GM12878 (cell line): ENCODE measurements at places on chromosomes 5 and 9.

GRCh38 chr5:72453246-72453775, 53.9 kb downstream of the ZNF366 start:
- no peak for DNase-seq

GRCh38 chr9:114177423-114178064, 22.2 kb downstream of the COL27A1 start:
- DNase-seq, result no peak

GRCh38 chr9:135478829-135479468, 633 bp upstream of the PPP1R26 start:
- no peak for DNase-seq

DNA sequence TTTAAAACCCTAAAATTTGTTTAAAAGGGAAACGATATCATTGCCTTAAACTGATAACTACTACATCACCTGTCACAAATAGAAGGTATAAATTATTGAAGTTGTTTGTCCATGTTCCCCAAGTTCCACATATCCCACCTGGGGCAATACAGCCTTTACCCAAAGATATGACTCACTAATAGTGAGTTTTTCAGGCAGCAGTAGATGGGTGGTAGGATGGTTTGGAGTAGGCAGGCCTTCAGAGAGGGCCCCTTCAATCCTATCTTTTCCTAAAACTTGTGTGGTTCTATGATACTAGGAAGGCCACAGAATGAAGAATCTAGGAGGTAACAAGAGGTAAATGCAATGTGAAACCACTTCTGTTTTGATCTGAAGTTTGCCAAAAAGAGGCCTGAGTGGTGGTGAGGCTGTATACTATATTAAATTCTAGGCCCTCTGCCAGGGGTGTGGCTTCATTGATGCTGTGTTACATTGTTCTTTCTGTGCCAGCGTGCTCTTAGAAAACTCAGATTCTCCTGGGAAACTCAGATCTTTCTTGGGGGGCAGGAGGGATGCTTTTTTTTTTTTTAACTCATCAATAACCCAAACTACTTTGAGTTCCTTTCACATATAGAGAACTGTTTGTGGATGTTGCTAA, 7.2 kb downstream of the CYSTM1 start:
- DNase-seq, result no peak

- no peak for DNase-seq
Observed at GRCh38 chr5:37771731-37772130, 68.1 kb downstream of the GDNF start.

GRCh38 chr9:93252781-93253530, 69.0 kb downstream of the WNK2 start:
- no peak for DNase-seq

- no peak for DNase-seq
Observed at GRCh38 chr9:136672431-136673087, 9.8 kb downstream of the EGFL7 start.

DNA sequence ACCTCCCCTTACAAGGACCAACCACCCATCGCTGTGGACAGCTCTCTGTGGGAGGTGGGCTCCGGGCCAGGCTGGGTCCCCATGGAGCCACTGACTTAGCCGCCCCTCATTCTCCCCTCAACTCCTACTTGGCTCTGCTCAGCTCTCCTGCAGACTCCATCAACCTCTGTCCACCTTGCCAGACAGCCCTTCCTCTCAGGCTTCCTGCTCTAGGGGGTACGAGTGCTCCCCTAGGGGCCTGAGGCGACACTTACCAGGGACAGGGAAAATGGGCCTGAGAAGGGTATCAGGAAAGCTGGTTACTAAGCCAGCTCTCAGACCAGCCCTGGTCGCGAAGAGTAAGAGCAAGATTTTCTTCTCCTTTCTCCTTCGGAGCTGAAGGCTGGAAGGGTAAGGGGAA, 43.9 kb downstream of the SHB start:
- no peak for DNase-seq

DNA sequence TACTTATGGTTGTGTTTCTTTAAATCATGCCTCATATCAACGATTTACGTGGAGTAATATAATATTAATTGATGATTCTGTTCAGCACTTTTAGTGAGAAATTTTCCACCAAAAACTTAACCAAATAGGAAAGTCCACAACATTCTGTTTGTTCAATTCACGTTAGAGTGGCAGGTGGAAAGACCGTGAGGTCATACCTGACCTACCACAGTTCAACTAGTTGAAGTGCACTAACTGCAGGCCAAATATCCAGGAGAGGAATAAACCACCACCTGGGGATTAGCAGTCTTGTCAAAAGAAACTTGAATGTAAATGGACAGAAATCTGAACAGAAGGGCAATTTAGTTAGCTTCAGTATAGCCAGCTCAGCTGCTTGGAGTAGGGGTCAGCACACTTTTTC, 577.7 kb downstream of the KIF4B start:
- no peak for DNase-seq

- peak; percentile 96 for DNase-seq
Observed at GRCh38 chr5:131224387-131225201, 39.3 kb upstream of the CDC42SE2 start.

DNA sequence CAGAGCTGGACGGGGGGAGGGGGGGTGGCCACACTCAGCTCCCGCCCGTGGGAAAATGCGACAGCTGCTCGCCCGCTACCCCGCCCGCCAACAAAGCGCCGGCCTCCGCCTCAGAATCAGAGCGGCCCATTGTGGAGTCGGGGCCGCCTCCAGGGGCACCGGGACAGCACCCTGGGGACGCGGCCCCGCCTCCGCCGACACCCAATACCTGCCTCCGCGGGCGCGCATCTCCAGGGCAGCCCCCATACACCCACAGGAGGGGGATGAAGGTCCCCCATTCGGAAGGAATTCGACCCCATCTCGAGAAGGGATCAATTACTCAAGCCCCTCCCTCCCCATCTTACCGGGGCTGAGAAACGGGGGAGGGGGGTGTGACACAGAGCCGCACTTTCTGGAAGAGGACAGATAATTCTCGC, 1.3 kb downstream of the NOTCH1 start:
- no peak for DNase-seq

DNA sequence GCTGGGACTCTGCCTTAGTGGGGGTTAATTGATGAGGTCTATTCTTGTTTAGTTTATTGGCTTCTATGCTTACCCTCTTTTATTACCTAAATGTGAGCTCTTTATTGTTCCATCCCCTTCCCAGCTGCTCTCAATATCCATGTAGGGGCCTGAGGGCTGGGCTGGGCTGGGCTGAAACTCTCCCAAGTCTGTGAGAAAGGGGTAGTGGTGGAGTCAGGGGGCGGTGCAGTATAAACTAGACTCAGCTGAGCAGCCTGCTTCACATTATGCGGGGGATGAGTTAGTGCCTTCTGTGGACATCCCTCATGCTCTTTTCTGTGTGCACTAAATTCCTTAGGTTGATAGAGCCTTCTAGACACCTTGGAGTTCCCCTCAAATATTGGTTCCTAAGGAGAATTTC, 451.8 kb upstream of the PTGER4 start:
- DNase-seq, result no peak

DNA sequence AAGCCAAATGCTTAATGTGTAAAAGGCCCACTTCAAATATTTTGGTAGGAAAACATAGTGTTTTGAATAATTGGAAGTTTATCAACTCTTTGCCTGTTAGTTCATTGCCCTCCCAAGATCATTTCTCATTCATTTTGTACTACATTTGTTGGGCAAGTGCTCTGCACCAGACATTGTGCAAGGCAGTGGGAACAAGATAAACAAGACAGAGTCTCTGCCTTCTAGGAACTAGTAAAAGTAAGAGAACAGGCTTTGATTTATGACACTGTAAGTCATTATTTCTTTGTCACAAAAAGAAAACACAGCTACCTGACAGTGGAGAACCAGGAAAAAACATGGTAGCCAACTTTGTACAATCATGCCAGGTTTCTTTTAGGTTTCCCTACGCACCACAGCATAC, 63.7 kb upstream of the PAM start:
- no peak for DNase-seq

GRCh38 chr9:126509718-126510117, 104.0 kb upstream of the LMX1B start:
- no peak for DNase-seq
